ENCODE measurements at places on chromosomes 4 and X.

- DNase-seq, result no peak
Observed at GRCh38 chrX:7119950-7120877, 27.3 kb upstream of the STS start.

DNA sequence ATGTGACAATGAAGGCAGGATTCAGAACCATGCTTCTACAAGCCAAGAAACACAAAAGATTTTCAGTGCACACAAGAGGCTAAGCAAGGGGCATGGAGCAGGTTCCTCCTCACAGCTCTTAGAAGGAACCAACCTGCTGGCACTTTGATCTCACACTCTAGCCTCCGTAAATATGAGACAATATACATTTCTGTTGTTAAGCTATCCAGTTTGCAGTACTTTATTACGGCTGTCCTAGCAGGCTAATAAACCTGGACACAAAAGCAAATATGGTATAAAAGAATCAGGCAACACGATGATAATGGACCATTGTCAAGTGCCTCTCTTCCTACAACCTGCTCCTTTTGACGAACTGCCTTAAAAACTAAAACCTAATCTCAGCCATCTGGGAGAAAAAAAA is 114.5 kb downstream of the ZAR1 start:
- DNase-seq, result no peak

- DNase-seq, result no peak
Observed at GRCh38 chrX:36431819-36432218, 512.3 kb downstream of the CFAP47 start.

GRCh38 chr4:4593596-4594284 is 51.9 kb upstream of the STX18 start:
- DNase-seq, result no peak

GRCh38 chr4:4492161-4492847 is 49.5 kb downstream of the STX18 start:
- no peak for DNase-seq

GRCh38 chr4:140019619-140020347 is 134.2 kb downstream of the MAML3 start:
- no peak for DNase-seq
